ENCODE measurements at places on chromosomes 2 and 18.

DNA sequence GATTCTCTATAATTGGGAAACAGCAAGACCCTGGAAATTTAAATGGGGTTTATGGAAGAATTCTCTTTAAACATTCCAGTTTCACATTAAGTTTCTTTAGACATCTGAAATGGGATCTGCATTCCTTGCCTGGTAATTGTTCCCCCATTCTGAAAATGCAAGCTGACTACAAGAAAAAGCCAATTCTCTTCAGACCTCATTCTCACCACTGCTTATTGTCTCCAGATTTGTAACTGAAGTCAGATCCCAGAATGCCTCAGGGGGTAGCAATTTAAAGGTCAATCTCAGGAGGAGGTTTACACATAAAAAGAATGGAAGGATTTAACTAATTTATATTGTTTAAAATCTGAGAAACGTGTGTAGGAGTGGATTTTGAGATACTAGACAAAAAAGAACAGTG, 41.2 kb downstream of the COL3A1 start:
- no peak for DNase-seq

DNA sequence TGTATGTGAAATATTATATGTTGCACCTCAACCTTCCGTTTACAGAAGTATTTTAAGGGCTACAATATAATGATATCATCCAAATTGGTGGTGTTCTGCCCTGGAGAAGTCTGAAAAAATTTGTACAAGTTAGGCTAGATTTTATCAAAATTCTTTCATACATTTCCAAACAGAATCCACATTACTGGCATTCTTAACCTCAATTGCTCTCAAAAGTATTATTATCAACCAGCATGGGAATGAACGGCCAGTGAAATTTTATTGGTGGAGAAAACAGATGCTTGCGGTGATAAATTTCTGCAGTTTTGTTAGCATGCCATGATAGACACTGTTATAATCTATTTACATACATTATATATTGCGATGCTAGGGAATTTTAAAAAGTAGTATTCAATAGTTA, 88.3 kb upstream of the TFPI start:
- no peak for DNase-seq

DNA sequence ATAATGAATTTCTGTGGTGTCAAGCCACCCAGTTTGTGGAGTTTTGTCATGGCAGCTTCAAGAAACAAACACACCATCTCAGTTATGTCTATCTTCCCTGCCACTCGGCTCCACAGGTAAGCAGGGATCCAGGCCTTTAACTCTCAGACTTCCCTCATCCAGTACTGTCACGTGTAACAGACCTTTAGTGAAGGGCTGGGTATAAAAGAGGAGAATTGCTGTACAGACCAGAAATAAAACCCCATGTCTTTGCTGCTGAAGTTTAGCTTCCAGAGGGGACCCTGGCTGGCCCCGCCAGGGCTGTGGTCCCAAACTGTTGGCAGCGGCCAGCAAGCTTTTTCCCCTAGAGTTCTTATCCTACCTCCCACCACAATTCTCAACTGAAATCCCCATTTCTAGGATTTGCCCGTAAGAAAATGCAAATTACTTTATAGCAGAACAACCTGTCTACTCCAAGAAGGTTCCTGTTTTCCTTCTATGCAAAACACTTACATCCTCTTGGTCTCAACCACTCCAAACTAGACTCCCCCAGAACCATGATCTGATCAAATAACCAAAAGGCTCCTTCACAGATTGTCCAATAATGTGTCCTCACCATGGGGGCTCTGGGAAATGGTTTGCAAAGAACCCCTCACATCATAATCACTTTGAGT, 438.0 kb upstream of the ID2 start:
- no peak for DNase-seq

- DNase-seq: no peak
Measured at GRCh38 chr18:47582093-47582492, 330.6 kb upstream of the SKOR2 start.

DNA sequence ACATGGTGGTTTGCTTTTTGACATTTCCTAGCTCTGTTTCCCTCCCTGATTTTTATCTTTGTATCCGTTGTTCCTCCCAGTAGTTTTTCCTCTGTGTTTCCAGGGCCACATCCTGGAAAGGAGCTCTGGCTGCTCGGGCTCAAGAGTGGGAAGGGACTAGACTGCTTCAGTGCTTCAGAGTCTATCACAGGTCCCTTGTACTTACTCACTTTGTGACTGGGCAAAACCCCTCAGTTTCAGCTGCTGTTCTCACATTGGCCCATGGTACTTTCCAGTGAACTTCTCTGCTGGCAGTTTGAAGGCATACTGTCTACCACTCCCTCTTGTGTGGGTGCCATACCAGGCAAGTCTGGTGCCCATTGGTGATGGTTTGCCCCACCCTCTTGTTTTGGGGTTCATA, 7.5 kb upstream of the STAMBP start:
- no peak for DNase-seq

DNA sequence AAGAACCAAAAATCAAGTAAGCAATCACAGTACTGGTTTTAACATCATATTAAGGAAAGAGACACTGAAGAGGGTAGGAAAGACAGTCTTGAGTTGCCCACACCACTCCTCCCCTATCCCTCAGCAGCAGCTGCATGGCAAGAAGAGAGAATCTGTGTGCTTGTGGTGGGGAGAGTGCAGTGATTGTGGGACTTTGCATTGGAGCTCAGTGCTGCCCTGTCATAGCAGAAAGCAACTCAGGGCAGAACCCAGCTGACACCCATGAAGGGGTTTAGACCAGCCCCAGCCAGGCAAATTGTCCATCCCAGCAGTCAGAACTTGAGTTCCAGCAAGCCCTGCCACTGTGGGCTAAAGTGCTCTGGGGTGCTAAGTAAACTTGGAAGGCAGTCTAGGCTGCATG, 40.8 kb upstream of the INPP4A start:
- DNase-seq: no peak

DNA sequence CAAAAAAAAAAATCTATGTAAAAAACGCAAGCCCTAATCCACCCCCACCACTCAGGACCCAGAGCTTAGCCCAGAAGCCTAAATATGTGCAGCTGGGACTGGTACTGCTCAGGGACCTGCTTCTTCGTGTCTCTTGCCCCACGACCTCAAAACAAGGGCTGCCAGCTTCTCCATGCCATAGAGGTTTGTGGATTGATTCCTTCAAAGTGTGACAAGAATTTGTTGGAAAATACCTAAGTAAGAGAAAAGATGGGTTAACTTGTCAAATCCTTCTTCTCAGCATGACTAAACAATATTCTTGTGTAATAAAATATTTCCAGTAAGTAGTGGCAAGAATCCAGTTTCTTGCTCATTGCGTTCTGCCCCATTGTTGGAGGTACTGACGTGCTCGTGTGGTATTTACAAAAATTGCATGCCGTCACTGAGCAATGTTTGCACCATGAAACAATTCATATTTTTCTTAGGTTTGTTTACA, 825 bp upstream of the SCYGR1 start:
- DNase-seq: no peak

DNA sequence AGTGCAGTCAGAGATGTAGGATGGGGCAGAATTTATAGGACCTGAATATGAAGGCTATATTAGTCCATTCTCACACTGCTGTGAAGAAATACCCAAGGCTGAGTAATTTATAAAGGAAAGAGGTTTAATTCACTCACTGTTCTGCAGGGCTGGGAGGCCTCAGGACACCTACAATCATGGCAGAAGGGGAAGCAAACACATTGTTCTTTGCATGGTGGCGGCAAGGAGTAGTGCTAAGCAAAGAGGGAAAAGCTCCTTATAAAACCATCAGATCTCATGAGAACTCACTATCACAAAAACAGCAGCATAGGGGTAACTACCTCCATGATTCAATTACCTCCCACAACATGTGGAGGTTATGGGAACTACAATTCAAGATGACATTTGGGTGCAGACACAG, 76.8 kb upstream of the MSTN start:
- DNase-seq: no peak

- DNase-seq: no peak
Measured at GRCh38 chr2:173715441-173715840, 249.7 kb downstream of the SP3 start.

GRCh38 chr2:212894026-212894425, 257.4 kb downstream of the IKZF2 start:
- DNase-seq: no peak

DNA sequence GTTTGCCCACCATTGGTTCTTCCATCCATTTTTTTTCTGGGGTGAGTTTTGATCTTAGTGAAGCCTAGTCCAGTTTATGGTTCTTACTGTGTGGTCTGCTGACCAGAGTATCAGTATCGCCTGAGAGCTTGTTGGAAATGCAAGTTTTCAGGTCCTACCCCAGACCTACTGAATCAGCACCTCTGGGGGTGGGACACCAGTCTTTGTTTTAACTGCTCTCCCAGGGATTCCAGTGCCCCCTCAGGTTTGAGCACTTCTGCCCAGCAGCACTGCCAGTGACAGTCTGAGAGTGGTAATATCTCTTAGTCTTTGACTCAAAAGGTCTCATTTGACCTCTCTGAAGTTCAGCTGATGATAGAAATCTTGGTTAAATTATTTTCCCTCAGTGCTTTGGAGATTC, 269.3 kb downstream of the ALPK2 start:
- DNase-seq: no peak

DNA sequence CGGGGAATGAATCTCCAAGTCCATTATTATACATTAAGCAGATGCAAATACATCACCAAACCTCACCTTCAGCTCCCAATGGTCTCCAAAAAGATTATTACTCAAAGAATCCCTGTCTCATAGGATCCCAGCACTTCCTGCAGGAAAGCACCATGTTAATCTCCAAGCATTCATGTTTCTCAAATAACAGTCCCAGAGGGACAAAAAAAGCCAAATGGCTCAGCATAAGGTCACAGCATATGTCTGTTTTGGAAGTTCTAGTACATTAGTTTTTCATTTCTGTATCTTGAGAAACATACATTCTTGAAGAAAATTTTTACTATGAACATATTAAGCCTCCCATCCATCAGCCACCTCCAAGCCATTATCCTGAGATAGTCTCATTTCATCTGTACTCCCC, 103.3 kb downstream of the METTL4 start:
- DNase-seq: no peak

DNA sequence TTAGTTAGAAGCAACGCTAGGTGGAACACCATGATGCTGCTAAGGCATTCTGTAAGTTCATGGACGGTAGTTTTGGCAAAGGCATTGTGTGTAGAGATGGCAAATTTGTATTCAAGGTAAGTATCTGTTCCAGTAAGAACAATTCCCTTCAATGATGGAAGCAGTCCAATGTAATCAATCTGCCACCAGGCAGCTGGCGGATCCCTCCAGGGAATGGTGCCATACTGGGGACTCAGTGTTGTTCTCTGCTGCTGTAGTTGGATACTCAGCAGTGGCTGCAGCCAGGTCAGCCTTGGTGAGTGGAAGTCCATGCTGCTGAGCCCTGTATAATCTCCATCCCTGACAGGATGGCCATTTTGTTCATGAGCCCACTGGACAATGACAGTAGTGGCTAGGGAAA, 62.8 kb downstream of the ARL6IP6 start:
- DNase-seq: no peak

DNA sequence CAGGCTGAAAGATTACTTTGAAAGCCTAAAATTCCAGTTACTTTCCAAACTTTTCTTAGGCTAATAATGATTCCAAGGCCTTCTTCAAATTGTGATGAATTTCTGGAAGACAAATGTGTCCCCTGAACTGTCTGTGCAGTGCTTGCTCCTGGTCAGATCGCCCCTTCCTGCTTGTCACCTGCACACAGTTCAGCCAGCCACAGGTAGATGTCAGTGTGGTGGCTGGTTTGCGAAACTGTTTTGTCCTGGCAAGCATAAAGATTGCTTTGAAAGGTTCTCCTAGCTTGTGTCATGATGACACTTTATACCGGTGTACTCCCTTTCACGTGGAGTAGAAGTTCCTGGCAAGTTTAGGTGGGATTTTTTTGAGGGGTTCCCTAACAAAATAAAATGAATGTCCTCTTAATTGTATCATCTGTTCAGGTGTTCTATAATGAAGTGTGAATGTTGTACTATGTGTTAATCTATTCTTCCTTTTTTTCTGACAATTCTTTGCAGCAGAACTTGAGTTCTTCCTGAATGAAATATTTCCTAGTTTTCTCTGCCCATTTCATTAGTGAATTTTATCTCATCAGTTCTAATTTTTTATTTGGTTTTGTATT, 298.8 kb downstream of the ZNF407 start:
- DNase-seq: peak; percentile 8

DNA sequence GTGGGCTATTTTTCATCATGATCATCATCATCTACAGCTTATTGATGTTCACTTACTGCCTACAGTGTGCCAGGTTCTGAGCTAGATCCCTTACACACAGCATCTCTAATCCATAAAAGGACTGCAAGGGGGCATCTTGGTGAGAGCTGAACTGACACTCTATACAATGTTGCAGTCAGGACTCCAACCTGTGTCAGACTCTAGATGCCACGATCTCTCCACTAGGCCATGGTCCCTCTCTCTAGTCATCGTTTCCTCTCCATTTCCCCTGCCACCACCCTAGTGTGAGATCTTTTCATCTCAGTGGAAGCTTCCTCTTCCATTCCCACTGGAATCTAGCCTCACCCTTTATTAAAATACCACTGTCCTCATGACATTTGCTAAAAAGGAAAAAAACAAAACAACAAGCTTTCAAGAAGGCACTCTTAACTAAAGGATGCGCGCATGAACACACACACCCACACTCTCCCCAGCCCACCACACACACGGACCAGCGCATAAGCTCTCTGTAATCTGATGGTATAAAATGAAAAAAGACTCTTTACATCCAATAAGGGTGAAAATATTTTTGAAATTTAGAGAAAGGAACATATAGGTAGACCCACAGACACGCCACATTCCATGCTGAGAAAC, 93.4 kb upstream of the THOC1 start:
- no peak for DNase-seq

DNA sequence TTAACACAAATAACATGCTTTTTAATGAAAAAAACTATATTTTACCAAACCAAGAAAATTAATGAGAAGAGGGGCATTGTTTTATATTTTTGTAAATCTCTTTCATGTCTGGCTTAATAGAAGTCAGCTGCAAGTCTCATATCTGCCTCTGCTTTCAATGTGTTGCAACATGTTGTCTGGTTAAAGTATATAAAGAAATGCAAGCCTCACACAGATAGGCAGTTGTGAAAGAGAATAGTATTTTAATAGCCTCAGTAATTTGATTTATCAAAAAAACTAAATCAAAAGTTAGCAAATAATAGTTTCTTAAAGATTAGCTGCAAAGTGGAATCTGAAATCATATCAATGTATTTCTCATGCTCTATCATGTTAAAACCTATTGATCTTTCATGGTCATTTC, 52.9 kb upstream of the NCOA1 start:
- DNase-seq: no peak

DNA sequence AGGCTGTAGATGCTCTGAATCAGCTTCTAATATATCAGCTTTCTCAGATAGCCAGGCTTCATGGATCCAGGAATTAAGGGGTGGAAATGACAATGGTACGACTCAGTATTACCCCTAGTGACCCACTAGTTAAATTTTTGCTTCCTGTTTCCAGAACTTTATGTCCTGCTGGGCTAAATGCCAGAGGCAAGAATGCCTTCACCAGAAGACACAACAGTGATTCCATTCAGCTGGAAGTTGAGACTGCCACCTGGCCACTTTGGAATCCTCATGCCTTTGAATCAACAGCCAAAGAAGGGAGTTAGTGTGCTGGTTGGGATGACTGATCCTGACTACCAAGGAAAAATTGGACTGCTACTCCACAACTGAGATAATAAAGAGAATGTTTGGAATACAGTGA, 239.1 kb downstream of the ASXL3 start:
- no peak for DNase-seq

GRCh38 chr2:8638327-8638726, 43.5 kb upstream of the ID2 start:
- no peak for DNase-seq

Measured in stimulated activated CD8-positive, alpha-beta memory T cell treated with anti-CD3 and anti-CD28 coated beads, Interleukin-15, amount 100 ng/mL, for 1 hour (primary cell).